SK-N-SH treated with all-trans-retinoic acid at 6 μM for 48 hours (cell line): ENCODE measurements at places on chromosomes 13 and 19.

GRCh38 chr13:60135344-60135743, 28.4 kb downstream of the DIAPH3 start:
- no peak; the same call in 2 of the 3 replicates for ATAC-seq

DNA sequence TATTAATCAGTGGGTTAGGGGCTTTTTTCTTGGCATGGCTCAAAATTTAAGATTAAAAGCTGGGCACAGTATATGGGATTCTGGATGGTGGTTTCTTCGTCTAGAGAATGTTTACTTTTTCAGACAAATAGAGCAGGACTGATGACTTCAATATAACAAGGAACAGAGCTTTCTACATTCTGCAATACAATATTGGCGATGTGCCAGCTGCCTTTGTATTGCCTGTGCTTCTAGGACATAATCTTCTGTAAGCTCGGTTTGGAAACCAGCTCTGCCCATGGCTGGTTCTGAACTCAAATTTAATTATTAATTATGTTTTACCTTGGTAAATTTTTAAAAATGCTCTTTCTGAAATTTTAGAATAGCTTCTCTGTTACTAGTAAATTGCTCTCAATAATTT, 139.1 kb upstream of the TRPC4 start:
- no peak for ATAC-seq

GRCh38 chr13:110179116-110179856, 127.7 kb downstream of the COL4A1 start:
- no peak for ATAC-seq

DNA sequence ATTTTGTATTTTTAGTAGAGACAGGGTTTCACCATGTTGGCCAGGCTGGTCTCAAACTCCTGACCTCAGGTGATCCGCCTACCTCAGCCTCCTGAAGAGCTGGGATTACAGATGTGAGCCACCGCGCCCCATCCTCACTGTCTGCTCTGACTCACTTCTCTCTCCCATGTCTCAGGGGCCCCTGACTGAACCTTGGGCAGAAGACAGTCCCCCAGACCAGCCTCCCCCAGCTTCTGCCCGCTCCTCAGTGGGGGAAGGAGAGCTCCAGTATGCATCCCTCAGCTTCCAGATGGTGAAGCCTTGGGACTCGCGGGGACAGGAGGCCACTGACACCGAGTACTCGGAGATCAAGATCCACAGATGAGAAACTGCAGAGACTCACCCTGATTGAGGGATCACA, 5.0 kb downstream of the SIGLEC9 start:
- ATAC-seq, result no peak

DNA sequence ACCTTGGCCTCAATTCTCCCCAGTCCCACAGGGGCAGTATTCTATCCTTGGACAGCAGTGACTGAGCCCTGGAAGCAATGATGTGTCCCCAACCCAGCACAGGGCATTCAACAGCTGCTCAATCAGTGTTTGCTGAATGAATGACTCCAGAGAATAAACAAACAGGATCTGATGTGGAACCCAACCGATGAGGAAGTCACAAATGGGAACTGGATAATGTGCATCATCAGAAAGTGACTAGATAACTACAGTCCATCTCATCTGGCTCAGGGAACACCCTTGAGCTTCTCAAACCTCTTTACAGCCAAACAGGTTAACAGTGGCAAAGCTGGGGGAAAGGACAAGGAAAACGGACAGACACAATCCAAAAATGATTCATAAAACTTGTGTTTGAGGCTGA, 8.2 kb downstream of the SLC25A30 start:
- ATAC-seq, result no peak

GRCh38 chr13:79631051-79631659, 150.2 kb downstream of the NDFIP2 start:
- ATAC-seq, result peak; percentile 97

DNA sequence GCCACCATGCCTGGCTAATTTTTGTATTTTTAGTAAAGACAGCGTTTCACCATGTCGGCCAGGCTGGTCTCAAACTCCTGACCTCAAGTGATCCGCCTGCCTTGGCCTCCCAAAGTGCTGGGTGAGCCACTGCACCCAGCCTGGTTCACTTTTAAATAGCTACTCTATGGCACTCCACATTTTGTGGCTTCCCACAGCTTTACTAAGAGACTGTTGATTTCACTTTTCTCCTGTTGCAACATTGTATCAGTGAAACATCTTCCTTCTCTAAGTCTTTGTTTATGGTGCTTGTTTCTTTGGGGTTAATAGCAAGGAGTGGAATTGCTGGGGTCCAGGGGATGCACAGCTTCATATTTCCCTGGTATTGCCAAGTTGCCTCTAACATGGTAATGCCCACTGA, 12.3 kb downstream of the TMEM38A start:
- no peak for ATAC-seq

- no peak for ATAC-seq
These were observed 659.0 kb downstream of the SLITRK6 start for GRCh38 chr13:85140192-85140591.

- ATAC-seq, result no peak; the same call in 2 of the 3 replicates
These were observed 23.2 kb upstream of the EEF1AKMT1 start for GRCh38 chr13:20796791-20797508.

DNA sequence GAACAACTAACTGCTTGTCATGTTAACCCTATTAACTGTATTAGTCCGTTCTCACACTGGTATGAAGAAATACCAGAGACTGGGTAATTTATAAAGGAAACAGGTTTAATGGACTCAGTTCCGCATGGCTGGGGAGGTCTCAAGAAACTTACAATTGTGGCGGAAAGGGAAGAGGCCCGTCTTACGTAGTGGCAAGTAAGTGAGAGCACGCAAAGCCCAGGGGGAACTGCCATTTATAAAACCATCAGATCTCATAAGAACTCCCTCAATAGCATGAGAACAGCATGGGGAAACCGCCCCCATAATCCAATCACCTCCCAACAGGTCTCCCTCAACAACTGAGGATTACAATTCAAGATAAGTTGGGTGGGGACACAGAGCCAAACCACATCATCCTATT, 34.7 kb downstream of the PHF11 start:
- ATAC-seq, result no peak

DNA sequence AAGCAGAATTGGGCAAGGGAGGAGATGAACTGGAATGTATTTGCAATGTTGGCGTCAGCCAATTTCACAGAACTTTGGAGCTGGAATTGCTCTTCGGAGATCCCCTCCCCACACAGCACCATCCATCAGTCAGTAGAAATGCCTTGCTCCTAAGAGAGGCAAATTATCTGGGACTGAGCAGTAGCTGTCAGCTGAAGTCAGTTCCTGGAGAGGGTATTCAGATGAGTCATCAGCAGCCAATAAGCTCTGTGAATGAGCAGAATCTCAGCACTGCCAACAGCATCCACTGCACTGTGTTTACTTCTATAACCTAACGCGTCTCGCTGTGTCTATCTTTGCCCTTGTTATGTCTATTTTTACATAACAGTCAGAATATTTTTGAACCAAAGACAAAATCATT, 213.7 kb downstream of the SLITRK5 start:
- ATAC-seq, result peak; percentile 100

- no peak for ATAC-seq
These were observed 41.9 kb upstream of the CYP2A7 start for GRCh38 chr19:40923934-40924391.

DNA sequence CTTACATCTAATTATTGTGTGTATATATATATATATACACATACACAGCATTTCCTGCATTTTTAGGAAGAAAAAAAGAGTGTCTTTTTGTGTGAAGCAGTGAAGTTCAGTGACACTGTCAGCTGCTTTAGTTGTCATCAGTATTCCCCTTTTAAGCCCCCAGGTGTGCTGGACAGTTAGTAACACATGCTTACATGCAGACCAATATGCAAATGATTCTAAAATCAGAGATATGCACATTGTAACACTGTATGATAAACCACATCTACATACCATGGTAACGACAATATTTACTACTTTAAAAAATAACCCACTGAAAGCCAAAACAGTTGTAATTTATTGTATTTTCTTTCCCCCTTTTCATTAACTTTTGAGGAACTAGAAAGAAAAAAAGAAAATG, 16.8 kb downstream of the LHFPL6 start:
- ATAC-seq, result no peak

DNA sequence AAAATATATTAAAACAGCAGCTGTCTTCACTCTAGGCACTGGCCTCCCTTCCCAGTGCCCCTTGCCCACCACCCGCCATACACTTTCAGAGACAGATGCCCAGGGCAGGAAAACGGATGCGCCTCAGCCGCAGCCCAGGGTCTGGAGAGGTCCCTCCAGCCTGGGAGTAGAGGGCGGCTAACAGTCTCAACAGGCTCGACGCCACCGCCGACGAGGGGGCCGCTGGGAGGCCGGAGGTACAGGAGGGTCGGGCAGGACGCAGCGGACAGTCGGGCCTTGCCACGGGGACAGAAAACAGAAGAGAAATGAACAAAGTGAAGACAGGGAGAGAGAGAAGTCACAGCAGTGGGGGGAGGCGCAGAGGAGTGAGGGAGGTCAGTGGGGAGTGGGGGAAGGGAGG, 27.1 kb downstream of the C19orf47 start:
- ATAC-seq, result no peak

GRCh38 chr19:30955112-30956104, 393.8 kb downstream of the TSHZ3 start:
- no peak for ATAC-seq

- ATAC-seq, result no peak
These were observed 11.5 kb downstream of the CHERP start for GRCh38 chr19:16530540-16531379.
